Ecto neural progenitor cell (in vitro differentiated cells): ENCODE measurements at places on chromosomes 7 and 10.

DNA sequence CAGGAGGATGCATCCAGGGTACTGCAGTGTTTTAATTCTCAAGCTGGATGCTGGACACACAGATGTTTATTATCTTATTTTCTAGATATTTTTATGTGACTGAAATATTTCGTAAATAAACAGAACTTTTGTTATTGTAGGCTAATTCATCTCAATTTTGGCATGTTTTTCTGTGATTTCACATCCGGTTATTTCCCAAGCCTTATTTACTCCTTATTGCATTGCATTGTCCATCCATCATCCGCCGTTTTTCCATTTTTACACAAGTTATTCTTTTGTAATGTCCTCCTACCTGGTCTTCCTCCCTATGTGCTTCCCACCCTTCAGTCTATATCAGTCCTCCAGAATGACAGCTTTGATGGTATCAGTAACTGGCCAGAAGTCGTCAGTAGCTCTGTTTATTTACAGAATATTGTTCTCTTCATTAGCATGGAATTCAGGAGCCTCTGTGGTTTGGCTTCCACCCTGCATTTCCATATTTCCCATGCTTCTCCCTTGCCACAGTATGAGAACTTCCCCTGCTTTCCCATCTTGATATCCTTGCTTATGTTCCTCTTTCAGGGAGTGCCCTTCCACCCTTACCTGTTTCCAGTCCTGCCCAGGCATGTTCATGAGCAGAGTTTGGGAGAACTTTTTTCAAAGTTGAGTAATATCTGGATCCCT lies 16.1 kb downstream of the GNAI1 start:
- no peak for DNase-seq

- no peak for DNase-seq
Observed at GRCh38 chr10:76089556-76090180, 658.2 kb downstream of the LRMDA start.

GRCh38 chr10:78441694-78442093 lies 408.0 kb downstream of the RPS24 start:
- DNase-seq, result no peak

- DNase-seq, result no peak
Observed at GRCh38 chr7:28032738-28033380, 147.7 kb downstream of the JAZF1 start.
